MCF 10A (cell line): ENCODE measurements at places on chromosomes 3 and 15.

DNA sequence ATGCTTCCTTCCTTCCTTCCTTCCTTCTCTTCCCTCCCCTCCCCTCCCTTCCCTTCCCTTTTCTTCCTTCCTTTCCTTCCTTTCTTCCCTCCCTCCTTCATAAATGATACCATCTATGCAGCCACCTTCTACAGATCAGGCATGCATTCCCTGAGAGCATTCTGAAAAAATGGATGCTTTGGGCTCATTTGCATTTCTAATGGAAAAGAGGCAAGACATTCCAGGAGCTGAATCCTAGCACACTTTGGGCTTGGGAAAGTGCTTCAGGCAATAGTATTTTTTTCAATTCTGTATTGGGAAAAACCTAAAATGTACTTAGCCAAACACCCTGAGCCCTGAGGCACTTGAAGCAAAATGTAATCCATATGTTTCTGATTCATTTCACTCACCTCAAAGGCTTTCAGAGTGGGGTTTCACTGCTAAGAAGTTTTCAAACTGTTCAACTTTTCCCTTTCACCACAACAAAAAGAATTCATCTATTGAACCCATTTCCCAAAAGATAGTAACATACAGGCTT lies 220.1 kb upstream of the RORA start:
- no peak for DNase-seq
- no peaks in the 10 kb centered on the region for H3K36me3 ChIP-seq
- H3K4me3 ChIP-seq = no peak overlapping the region
- no peaks in the 10 kb centered on the region for H3K27me3 ChIP-seq

DNA sequence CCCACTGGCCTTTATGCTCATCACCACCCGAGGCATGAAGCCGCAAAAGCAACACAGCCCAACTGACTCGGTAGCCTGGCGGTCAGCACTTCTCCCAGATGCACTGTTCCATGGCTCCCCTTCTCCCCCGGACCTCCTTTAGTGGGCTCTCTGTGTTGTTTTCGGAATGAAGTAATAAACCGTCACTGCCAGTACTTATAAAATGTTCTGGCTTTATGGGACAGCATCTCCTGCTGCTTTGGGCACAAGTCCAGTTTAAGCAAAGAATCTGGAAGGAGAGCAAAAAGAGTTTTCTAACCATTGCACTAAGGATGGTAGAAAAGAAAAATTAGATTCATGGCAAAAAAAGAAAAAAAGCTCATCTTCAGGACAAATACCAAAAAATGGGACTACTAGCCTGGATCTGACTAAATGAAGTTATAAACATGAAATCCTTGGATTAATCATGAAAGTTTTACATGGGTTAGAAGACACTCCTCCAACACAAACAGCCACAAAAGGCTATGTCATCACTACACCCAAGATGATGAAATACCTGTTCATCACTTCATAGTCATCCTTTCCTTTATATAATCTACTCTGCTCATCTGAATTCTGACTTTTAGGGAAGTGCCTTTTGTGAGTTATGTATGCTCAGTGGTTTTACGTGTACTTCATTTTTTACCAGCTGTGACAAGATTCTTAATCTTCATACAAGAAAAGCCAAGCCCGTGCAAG lies 89.5 kb upstream of the UBE2E2 start:
- peak overlapping the region; percentile 24 for H3K4me3 ChIP-seq
- H3K27me3 ChIP-seq = peaks cover 11% of the 10 kb centered on the region
- H3K36me3 ChIP-seq = no peaks in the 10 kb centered on the region
- peak overlapping the region; percentile 88 for H3K27ac ChIP-seq
- DNase-seq = peak; percentile 87
- peaks cover 25% of the 10 kb centered on the region for H3K4me1 ChIP-seq

GRCh38 chr3:188900421-188900951 lies 271.3 kb upstream of the TPRG1 start:
- H3K36me3 ChIP-seq = peaks cover 7% of the 10 kb centered on the region
- H3K27ac ChIP-seq = peak overlapping the region; percentile 80
- peaks cover 52% of the 10 kb centered on the region for H3K4me1 ChIP-seq
- H3K27me3 ChIP-seq = no peaks in the 10 kb centered on the region
- DNase-seq = peak; percentile 87

GRCh38 chr3:192128060-192128459 lies 599.3 kb downstream of the FGF12 start:
- no peak overlapping the region for H3K4me3 ChIP-seq
- H3K27me3 ChIP-seq = no peaks in the 10 kb centered on the region
- H3K36me3 ChIP-seq = no peaks in the 10 kb centered on the region
- H3K4me1 ChIP-seq = no peaks in the 10 kb centered on the region
- no peak overlapping the region for H3K27ac ChIP-seq
- DNase-seq = no peak

- H3K27me3 ChIP-seq = no peaks in the 10 kb centered on the region
- no peak overlapping the region for H3K4me3 ChIP-seq
- H3K36me3 ChIP-seq = no peaks in the 10 kb centered on the region
- H3K27ac ChIP-seq = no peak overlapping the region
These were observed 195.5 kb upstream of the MBNL1 start for GRCh38 chr3:152073267-152073666.

- DNase-seq = peak; percentile 18
- H3K27ac ChIP-seq = no peak overlapping the region
These were observed 16.8 kb upstream of the MCCC1 start for GRCh38 chr3:183116025-183116614.

DNA sequence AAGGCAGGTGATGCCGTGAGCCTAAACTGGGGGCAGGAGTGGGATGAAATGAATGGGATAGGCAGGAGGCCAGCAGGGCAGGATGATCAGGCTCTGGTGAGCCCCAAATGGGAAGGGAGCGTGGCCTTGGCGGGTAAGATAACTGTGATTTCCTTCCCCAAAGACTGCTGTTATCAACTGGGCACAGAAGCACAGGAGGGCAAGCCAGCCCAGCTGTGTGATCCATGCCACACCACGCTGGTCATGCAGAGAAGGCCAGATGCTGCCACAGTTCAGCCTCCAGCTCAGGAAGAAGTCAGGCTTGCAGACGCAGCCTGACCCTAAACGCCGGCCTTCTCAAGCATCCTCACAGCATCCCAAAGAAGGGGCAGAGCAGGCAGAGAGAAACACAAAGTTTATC lies 52.1 kb upstream of the GNB5 start:
- H3K27me3 ChIP-seq = no peaks in the 10 kb centered on the region
- peaks cover 66% of the 10 kb centered on the region for H3K36me3 ChIP-seq
- H3K4me3 ChIP-seq = no peak overlapping the region
- peak overlapping the region; percentile 35 for H3K27ac ChIP-seq

GRCh38 chr3:173529062-173529711 lies 131.6 kb downstream of the NLGN1 start:
- peaks cover 5% of the 10 kb centered on the region for H3K36me3 ChIP-seq
- no peak overlapping the region for H3K27ac ChIP-seq
- H3K4me1 ChIP-seq = no peaks in the 10 kb centered on the region
- H3K4me3 ChIP-seq = no peak overlapping the region
- DNase-seq = peak; percentile 54
- H3K27me3 ChIP-seq = peaks cover 91% of the 10 kb centered on the region

DNA sequence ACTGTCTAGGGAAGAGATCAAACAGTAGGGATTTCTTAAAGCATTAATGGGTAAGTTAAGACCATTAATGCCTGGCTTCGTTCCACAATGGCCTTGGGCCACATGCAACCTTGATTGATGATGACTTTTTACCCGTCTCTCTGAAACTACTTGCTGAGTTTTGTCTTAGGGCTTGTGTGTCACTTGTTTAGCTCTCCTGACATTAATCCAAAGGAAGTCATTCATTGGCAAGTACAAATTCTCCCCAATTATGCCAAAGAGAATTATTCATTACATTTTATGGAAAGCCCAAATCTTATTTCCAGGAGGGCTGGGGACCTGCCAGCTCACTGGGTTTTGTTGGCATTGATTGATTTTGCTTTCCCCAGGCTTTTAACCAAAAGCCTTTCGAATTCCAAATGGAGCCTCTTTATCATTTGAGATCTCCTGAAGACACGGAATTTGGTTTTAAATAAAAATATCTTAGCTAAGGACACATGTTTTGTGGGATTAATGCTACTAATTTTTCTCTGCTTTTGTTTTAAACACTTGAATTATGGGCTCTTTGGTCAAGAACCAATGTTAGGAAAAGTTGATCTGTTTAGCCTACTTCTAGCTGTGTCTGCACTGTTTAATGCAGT lies 40.7 kb downstream of the SERPINI1 start:
- no peak overlapping the region for H3K4me3 ChIP-seq
- DNase-seq = no peak
- H3K27ac ChIP-seq = no peak overlapping the region
- H3K4me1 ChIP-seq = no peaks in the 10 kb centered on the region
- H3K27me3 ChIP-seq = no peaks in the 10 kb centered on the region

- peaks cover 21% of the 10 kb centered on the region for H3K4me1 ChIP-seq
- no peaks in the 10 kb centered on the region for H3K27me3 ChIP-seq
- no peak for DNase-seq
These were observed 77.2 kb upstream of the RASGRF1 start for GRCh38 chr15:79167776-79168175.

DNA sequence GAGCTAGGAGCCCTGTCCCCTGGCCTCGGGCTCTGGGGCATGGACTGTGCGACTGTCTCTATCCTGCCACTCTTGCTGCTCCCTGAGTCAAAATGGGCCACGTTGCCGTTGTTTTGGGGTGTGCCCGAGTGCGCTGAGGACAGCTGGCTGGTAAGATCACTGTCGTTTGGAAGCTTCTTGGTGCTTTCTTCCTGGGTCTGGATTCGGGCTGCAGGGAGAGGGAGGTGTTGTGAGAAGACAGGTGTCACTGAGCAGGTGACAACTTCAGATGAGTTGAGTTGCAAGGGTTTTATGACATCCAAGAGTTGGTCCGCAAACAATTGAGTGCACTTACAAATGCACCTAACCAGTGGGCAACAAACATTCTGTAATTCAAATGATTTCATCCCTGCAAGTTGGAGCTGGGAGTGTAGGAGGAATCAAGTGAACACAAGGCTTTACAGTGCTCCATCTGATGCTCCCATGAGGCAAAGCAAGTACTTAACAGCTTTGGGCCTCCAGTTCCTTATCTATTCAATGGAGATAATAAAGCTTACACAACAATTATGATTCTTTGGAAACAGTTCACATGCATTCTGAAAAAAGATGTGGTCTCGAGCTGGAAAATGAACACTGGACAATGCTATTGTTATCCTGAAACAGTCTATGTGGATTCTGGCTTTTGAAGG lies 11.0 kb upstream of the STARD5 start:
- no peak overlapping the region for H3K4me3 ChIP-seq
- no peaks in the 10 kb centered on the region for H3K36me3 ChIP-seq
- DNase-seq = no peak
- peaks cover 22% of the 10 kb centered on the region for H3K4me1 ChIP-seq
- H3K27ac ChIP-seq = no peak overlapping the region
- H3K27me3 ChIP-seq = no peaks in the 10 kb centered on the region

DNA sequence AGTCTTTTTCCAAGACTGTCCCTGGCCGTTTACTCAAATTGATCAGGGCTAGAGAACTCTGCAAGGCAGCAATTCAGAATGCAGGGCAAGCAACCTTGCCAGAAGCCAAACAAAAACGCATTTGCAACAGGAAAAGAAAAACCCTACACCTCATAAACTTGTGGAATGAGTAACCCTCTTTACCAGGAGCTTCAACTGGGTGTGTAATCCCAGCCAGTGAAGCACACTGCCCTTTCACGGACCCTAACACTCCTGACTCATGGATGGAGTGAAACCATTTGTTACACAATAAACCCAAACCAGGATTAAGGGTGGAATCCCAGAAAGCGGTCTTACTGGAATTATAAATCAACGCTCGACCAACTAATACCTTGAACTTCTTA lies 14.8 kb upstream of the LDHAL6B start:
- peak; percentile 96 for DNase-seq
- H3K4me1 ChIP-seq = peaks cover 25% of the 10 kb centered on the region
- no peaks in the 10 kb centered on the region for H3K27me3 ChIP-seq
- peak overlapping the region; percentile 25 for H3K4me3 ChIP-seq
- H3K27ac ChIP-seq = peak overlapping the region; percentile 61

DNA sequence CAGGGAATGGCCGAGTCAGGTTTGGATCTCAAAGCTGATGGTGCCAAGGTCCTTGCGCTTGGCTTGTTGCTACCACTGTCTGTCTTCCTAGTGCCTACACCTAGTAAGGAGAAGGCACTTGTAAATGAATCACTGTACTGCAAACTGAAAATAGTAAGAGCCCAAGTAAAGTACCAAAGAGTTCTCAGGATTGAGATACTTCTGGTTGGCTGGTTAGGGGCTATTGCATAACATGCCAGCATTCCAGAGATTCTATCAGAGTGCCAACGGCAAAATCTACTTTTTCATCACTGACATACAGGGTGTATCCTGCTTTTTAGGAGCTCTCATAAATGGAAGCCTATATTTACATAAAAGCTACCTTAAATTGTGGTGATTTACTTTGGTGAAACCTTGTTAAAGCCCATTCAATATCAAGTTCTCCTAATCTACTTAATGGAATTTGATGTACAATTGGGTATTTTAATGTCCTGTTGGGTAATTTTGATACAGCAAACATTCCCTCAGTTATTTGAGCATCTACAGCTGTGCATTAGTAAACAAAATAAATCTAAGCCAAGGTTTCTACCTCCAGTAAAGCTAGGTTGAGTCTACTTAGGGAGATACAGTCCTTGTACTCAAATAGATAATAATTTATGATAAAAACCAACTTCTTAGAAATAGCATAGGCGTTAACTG lies 30.7 kb upstream of the CHD2 start:
- H3K27ac ChIP-seq = peak overlapping the region; percentile 80
- no peaks in the 10 kb centered on the region for H3K36me3 ChIP-seq
- peak; percentile 81 for DNase-seq
- H3K27me3 ChIP-seq = no peaks in the 10 kb centered on the region

GRCh38 chr3:141649871-141650270 lies 88.2 kb upstream of the RNF7 start:
- DNase-seq = no peak
- H3K36me3 ChIP-seq = peaks cover 3% of the 10 kb centered on the region
- no peaks in the 10 kb centered on the region for H3K27me3 ChIP-seq
- H3K4me3 ChIP-seq = no peak overlapping the region

GRCh38 chr3:169550284-169550683 lies 113.2 kb downstream of the MECOM start:
- H3K36me3 ChIP-seq = no peaks in the 10 kb centered on the region
- DNase-seq = no peak
- no peak overlapping the region for H3K4me3 ChIP-seq
- H3K27ac ChIP-seq = no peak overlapping the region
- no peaks in the 10 kb centered on the region for H3K27me3 ChIP-seq
- peaks cover 7% of the 10 kb centered on the region for H3K4me1 ChIP-seq

GRCh38 chr15:46918462-46919140 lies 798.7 kb upstream of the SEMA6D start:
- no peaks in the 10 kb centered on the region for H3K36me3 ChIP-seq
- no peak overlapping the region for H3K4me3 ChIP-seq
- no peak for DNase-seq
- H3K4me1 ChIP-seq = no peaks in the 10 kb centered on the region
- no peak overlapping the region for H3K27ac ChIP-seq
- H3K27me3 ChIP-seq = no peaks in the 10 kb centered on the region
